ENCODE measurements at places on chromosomes 4 and X. TPM values are rescaled to one million over a fixed set of nuclear protein-coding genes. Genes with fewer than 3 reads are reported as not detected.

DNA sequence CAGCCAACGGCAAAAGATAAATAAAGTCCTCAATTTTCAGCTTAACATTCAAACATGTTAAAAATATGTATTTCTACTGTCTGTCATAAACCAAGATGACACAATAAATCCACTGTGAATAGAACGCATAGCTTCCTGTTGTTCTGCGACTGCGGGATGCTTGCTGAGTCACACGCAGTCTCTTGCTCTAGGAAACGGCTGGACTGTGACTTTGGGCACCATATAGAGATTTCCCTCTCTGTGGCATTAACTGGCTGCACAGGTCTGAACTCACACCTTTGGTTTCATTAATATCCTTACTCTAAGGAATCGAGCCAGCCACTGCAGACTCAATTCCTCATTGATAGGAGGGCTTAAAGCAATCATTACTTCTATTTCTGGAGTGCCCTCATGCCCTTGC, 8.4 kb downstream of the BEND4 start:
- no peak overlapping the region for H3K4me3 ChIP-seq
- no peaks in the 10 kb centered on the region for H3K27me3 ChIP-seq
- no peak overlapping the region for H3K27ac ChIP-seq
- no peaks in the 10 kb centered on the region for H3K36me3 ChIP-seq
- DNase-seq: no peak
- no peaks in the 10 kb centered on the region for H3K4me1 ChIP-seq

- no peak overlapping the region for H3K27ac ChIP-seq
- no peaks in the 10 kb centered on the region for H3K36me3 ChIP-seq
Measured at GRCh38 chr4:141375855-141376254, 155.2 kb downstream of the ZNF330 start.

GRCh38 chr4:83071116-83071515, 36.1 kb downstream of the COPS4 start:
- H3K4me1 ChIP-seq: no peaks in the 10 kb centered on the region
- DNase-seq: no peak
- no peaks in the 10 kb centered on the region for H3K27me3 ChIP-seq
- no peaks in the 10 kb centered on the region for H3K36me3 ChIP-seq

DNA sequence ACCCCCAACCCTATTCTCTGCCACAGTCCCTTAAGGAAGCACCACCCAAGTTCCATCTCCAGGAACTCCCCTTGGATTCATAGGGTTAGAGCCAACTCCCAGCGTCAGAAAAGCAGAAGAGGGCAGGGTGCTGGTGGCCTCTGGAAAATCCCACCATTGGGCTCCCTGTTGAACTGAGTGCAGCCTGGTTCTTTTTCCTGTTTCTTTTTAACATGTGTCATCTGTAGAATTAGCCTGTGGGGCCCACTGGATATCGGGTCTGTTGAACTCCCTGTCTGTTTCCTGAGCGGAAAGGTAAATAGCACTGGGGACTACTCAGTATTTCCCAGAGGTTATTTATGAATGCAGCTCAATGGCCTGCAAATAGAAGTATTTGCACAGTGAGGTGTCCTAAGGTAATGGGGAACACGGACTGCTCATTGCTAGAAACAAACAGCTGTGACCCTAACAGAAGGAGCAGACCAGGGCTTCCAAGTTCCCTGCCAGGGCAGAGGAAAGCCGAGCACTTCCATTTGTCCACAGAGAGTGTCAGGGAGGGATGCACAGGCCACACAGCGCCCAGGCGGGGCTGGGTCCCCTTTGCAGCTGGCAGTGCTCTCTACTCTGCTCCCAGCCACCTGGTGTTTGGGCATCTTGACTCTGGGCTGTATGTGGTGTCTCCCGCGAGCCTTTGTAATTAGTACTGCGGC, 102.6 kb downstream of the FHDC1 start:
- H3K36me3 ChIP-seq: no peaks in the 10 kb centered on the region
- no peak overlapping the region for H3K27ac ChIP-seq
- H3K4me1 ChIP-seq: peaks cover 2% of the 10 kb centered on the region
- peak; percentile 42 for DNase-seq
- H3K27me3 ChIP-seq: no peaks in the 10 kb centered on the region

GRCh38 chr4:8378776-8379175, 61.7 kb downstream of the ACOX3 start:
- H3K4me1 ChIP-seq: no peaks in the 10 kb centered on the region
- H3K4me3 ChIP-seq: no peak overlapping the region
- no peaks in the 10 kb centered on the region for H3K36me3 ChIP-seq
- no peaks in the 10 kb centered on the region for H3K27me3 ChIP-seq

GRCh38 chr4:174907508-174907907, 10.7 kb upstream of the ADAM29 start:
- H3K4me3 ChIP-seq: no peak overlapping the region
- H3K27ac ChIP-seq: no peak overlapping the region
- DNase-seq: no peak
- no peaks in the 10 kb centered on the region for H3K36me3 ChIP-seq
- no peaks in the 10 kb centered on the region for H3K27me3 ChIP-seq

The GNL3L gene
- total RNA-seq: 30.4 TPM

DNA sequence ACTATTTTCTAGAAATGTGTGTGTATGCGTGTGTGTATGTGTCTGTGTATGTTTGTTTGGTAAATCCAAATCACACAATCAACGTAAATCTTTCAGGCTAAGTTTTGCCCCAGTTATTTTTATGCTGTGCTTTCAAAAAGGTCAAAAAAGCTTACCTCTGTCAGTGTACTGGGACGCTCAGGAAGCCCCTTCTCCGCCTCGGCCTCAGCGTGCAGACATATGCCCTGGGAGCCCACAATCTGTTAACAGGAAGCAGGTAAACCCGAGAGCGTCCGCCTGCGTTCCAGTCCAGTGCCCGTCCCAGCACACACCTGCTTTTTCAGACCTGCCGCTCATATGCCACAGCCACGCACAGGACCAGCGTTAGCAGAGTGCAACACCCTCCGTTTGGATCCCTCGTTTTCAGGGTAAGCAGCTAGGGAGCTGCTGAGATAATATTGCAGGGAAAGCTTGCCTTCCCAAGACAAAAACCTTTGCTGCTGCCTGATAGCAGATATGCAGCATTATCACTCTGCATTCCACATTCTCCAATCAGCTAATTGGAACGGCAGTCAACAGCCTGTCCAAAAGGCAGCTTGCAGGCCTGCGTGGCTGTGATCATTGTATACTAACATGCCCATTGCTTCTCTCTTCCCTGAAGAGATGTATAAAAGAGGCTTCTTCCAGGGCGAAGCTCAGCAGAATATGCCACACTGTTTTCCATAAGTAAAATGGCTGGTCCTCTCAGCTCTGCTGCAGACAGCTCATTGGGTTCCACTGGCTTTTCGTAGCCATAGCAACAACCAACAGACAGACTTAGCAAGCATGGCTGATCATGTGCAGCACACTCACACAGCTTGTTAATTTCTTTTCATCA, at the start of gene SORBS2:
Gene SORBS2, minus strand, starts transcription at position 686 of the 856 bp plus-strand sequence. CDS start 121,623 bp downstream, outside the sequence.
- H3K4me3 ChIP-seq: peak within 1 kb of the TSS; percentile 42
- H3K36me3 ChIP-seq: no peaks in the 10 kb centered on the region
- H3K27me3 ChIP-seq: no peaks in the 10 kb centered on the region
- peak; percentile 76 for DNase-seq
- H3K27ac ChIP-seq: peak within 1 kb of the TSS; percentile 74

DNA sequence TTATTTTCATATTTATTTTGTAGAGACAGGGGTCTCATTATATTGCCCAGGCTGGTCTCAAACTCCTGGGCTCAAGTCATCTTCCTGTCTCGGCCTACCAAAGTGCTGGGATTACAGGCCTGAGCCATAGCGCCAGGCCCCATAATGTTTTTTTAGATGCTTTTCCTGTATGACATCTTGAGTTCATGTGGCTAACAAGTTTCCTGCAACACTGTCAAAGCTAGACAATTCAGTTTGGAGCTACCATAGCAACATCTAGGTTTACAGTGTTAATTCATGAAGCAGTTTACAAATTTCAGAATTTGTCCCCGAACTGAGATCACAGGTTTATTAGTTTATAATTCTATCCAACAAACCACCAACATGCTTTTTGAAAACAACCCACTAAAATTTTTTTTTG, 6.4 kb upstream of the IL13RA2 start:
- H3K27ac ChIP-seq: no peak overlapping the region
- H3K27me3 ChIP-seq: no peaks in the 10 kb centered on the region
- no peak for DNase-seq
- no peaks in the 10 kb centered on the region for H3K4me1 ChIP-seq
- H3K4me3 ChIP-seq: no peak overlapping the region

GRCh38 chr4:105350859-105351490, 122.9 kb downstream of the PPA2 start:
- no peaks in the 10 kb centered on the region for H3K36me3 ChIP-seq
- H3K27ac ChIP-seq: no peak overlapping the region
- no peaks in the 10 kb centered on the region for H3K4me1 ChIP-seq
- no peak overlapping the region for H3K4me3 ChIP-seq
- H3K27me3 ChIP-seq: no peaks in the 10 kb centered on the region
- no peak for DNase-seq

The NWD2 gene
- not detected for total RNA-seq

- H3K4me1 ChIP-seq: no peaks in the 10 kb centered on the region
- no peak overlapping the region for H3K27ac ChIP-seq
- H3K4me3 ChIP-seq: no peak overlapping the region
- H3K27me3 ChIP-seq: no peaks in the 10 kb centered on the region
Measured at GRCh38 chr4:134567461-134567860, 365.9 kb upstream of the PABPC4L start.

Measured in prostate gland (tissue), 2 donors.